Activated CD4-positive, alpha-beta T cell treated with anti-CD3 and anti-CD28 coated beads for 36 hours (primary cell): ENCODE measurements at places on chromosomes 1 and 21. TPM values are rescaled to one million over a fixed set of nuclear protein-coding genes. Genes with fewer than 3 reads are reported as not detected.

DNA sequence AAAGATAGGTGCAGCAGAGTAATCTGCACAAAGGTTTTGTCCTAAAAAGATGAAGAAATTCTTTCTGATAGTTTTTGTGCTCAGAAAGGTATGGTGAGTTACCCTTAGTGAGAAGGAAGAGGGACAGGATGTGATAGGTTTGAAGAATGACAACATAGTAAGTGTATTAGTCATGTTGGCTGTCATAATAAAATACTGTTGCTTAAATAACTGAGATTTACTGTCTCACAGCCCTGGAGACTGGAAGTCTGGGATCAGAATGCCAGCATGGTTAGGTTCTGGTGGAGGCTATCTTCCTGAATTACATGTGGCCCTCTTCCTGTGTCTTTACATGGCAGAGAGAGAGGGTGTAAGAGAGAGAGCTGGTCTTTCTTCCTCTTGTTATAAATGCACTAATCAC, 965.2 kb downstream of the TTLL7 start:
- no peaks in the 10 kb centered on the region for H3K27me3 ChIP-seq
- no peak overlapping the region for H3K27ac ChIP-seq
- H3K36me3 ChIP-seq: no peaks in the 10 kb centered on the region
- H3K4me1 ChIP-seq: no peaks in the 10 kb centered on the region

- H3K27ac ChIP-seq: no peak overlapping the region
- peaks cover 69% of the 10 kb centered on the region for H3K36me3 ChIP-seq
- no peak overlapping the region for H3K4me3 ChIP-seq
- H3K4me1 ChIP-seq: peaks cover 48% of the 10 kb centered on the region
- no peaks in the 10 kb centered on the region for H3K27me3 ChIP-seq
Measured at GRCh38 chr21:34875830-34876229, 173.3 kb downstream of the RUNX1 start.

GRCh38 chr1:56824938-56825337, 5.7 kb upstream of the FYB2 start:
- H3K36me3 ChIP-seq: no peaks in the 10 kb centered on the region
- peaks cover 8% of the 10 kb centered on the region for H3K27me3 ChIP-seq
- no peaks in the 10 kb centered on the region for H3K4me1 ChIP-seq
- no peak overlapping the region for H3K27ac ChIP-seq
- DNase-seq: no peak
- no peak overlapping the region for H3K4me3 ChIP-seq

GRCh38 chr21:29078869-29079767, 5.7 kb upstream of the CCT8 start:
- peak overlapping the region; percentile 80 for H3K4me3 ChIP-seq
- peaks cover 7% of the 10 kb centered on the region for H3K36me3 ChIP-seq
- H3K4me1 ChIP-seq: peaks cover 59% of the 10 kb centered on the region
- peak; percentile 61 for DNase-seq
- H3K27ac ChIP-seq: peak overlapping the region; percentile 85

Gene RIT1
- total RNA-seq: 20.3 TPM

DNA sequence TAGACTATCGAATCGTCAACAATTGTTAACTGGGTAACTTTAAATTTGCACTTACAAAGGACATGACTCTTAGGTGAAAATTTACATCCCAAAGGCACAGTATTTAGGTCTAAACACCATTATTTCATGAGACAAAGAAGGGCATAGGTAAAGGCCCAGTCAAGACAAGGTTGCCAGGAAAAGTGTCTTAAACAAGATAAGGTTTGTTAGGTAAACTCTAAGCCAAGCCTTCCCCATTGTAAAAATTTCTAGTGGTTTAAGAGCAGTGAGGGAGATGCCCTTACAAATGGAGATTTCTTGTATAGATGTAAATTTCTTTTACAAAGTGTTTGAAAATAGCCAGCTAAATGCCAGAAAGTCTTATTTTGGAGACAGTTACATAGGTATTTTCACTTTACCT, 36.9 kb upstream of the FNBP1L start:
- H3K27ac ChIP-seq: no peak overlapping the region
- peaks cover 2% of the 10 kb centered on the region for H3K36me3 ChIP-seq
- no peaks in the 10 kb centered on the region for H3K27me3 ChIP-seq

- H3K4me1 ChIP-seq: peaks cover 74% of the 10 kb centered on the region
- H3K36me3 ChIP-seq: peaks cover 7% of the 10 kb centered on the region
- no peak overlapping the region for H3K4me3 ChIP-seq
- H3K27ac ChIP-seq: peak overlapping the region; percentile 76
- H3K27me3 ChIP-seq: no peaks in the 10 kb centered on the region
- DNase-seq: no peak
Measured at GRCh38 chr1:198922638-198923430, 284.0 kb downstream of the PTPRC start.

Gene FNDC10
- 1.9 TPM for total RNA-seq

Gene IFNGR2
- total RNA-seq: 18.9 TPM

Gene TSPAN1
- total RNA-seq: not detected

DNA sequence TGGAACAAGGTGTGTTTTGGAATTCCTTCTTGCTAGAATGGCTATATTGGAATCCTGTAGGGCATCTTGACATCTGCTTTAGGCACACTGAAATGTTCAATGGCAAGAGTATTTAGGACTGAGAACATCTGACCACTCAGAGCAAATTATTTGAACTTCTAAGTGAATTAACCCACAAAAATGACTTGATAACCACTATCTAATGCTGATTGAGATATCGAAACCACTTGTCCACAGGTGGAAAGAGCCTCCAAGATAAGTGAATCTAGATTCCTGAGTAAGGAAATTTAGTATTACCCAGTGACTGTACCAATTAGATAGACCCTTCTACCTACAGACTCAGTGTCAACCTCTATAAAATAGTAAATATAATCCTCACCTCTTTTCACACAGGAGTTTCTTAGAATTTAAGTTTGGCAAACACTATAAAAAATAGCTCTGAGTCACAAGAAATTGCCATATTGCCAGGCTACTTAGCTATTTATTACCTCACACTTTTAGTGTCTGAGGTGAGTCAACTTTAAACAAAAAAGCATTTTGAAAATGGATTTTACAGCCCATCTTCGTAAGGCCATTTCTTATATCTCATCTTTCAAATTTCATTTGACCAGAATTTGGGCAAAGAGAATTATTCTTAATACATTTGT, 421.8 kb downstream of the PTBP2 start:
- no peaks in the 10 kb centered on the region for H3K4me1 ChIP-seq
- no peaks in the 10 kb centered on the region for H3K27me3 ChIP-seq
- H3K36me3 ChIP-seq: no peaks in the 10 kb centered on the region
- no peak overlapping the region for H3K27ac ChIP-seq

Gene RBM11
- total RNA-seq: 5.1 TPM

- H3K27me3 ChIP-seq: no peaks in the 10 kb centered on the region
- no peak overlapping the region for H3K27ac ChIP-seq
- DNase-seq: no peak
- no peaks in the 10 kb centered on the region for H3K36me3 ChIP-seq
Measured at GRCh38 chr1:95679262-95679661, 445.3 kb downstream of the RWDD3 start.

Gene UMODL1
- total RNA-seq: not detected

Gene SYPL2
- total RNA-seq: 0.05 TPM

DNA sequence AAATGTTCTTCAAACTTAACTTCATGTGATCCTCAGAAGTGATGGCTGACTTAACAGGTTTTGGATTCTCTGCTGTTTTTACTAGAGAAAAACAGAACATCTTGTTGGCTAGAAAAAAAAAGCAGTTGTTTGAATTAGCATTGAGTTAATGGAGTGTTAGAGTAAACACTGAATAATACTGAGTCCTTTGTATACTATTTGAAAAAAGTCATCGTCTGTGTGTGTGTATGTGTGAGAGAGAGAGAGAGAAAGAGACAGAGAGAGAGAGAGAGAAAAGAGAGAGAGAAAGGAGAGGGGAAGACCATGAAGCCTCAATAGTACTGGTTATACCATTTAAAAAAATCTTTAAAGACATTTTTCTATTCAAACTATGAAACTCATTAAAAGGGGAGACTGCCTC, 10.4 kb downstream of the ZNF697 start:
- H3K4me1 ChIP-seq: no peaks in the 10 kb centered on the region
- H3K4me3 ChIP-seq: no peak overlapping the region
- H3K36me3 ChIP-seq: no peaks in the 10 kb centered on the region
- no peak overlapping the region for H3K27ac ChIP-seq

GRCh38 chr21:42861848-42862400, 17.4 kb downstream of the WDR4 start:
- no peak overlapping the region for H3K4me3 ChIP-seq
- peaks cover 63% of the 10 kb centered on the region for H3K36me3 ChIP-seq
- no peaks in the 10 kb centered on the region for H3K27me3 ChIP-seq

Gene ZNF695
- 1.2 TPM for total RNA-seq

DNA sequence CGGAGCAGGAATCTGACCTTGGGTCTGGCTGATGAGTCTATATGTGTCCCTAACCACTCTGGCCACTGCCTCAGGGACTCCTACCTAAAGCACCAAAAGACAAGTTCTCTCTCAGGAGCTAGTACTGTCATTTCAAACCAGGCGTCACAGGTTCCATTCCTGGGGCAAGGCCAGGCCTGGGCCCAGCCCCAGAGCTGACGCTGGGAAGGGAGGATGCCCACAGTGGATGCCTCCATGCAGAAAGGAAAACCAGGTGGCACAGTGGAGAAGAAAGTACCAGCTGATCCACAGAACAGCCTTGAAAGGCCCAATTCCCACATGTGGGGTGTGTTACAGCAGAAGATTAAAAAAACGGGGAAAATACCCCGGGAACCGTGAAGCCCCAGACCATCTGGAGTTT, 77.4 kb downstream of the DMRTB1 start:
- no peaks in the 10 kb centered on the region for H3K4me1 ChIP-seq
- H3K4me3 ChIP-seq: no peak overlapping the region
- no peaks in the 10 kb centered on the region for H3K27me3 ChIP-seq
- no peak overlapping the region for H3K27ac ChIP-seq
- no peaks in the 10 kb centered on the region for H3K36me3 ChIP-seq

DNA sequence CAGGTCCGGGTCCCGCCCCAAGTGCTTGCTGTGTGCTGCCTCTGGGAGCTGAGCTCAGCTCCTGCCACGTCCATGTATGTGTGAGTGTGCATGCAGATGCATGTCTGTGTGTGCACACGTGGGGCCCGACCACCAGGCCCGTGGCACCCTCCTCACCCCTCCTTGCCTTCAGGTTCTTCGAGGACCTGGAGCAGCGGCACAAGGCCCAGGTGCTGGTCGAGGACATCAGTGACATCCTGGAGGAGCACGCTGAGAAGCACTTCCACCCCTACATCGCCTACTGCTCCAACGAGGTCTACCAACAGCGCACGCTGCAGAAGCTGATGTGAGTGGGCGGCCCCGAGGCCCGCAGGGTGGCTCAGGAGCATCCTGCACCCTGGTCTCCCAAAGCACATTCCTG, 18.4 kb downstream of the ARHGEF16 start:
- no peak for DNase-seq
- no peaks in the 10 kb centered on the region for H3K36me3 ChIP-seq
- no peak overlapping the region for H3K4me3 ChIP-seq

DNA sequence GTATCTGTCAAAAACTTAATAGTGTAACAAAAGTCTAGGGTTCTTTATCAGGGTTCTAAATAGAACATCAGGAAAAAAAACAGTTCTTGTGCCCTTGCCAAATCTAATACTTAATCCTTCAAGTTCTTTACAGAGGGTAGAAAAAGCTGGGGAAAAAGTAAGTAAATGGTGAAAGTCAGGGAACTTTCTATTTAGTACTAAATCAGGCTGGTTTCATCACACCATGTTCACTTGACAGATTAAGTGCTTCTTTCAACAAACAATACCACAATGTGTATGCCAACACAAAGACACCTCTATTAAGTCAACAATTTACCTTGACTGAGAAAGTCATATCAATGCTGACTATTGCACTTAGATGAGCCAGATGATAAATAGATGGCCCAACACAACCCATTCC, 9.7 kb downstream of the DBT start:
- no peak overlapping the region for H3K4me3 ChIP-seq
- H3K36me3 ChIP-seq: peaks cover 24% of the 10 kb centered on the region
- no peak overlapping the region for H3K27ac ChIP-seq
- H3K4me1 ChIP-seq: peaks cover 10% of the 10 kb centered on the region
- no peak for DNase-seq

GRCh38 chr1:29801561-29801973, 565.2 kb downstream of the PTPRU start:
- H3K36me3 ChIP-seq: no peaks in the 10 kb centered on the region
- H3K4me3 ChIP-seq: no peak overlapping the region
- no peaks in the 10 kb centered on the region for H3K4me1 ChIP-seq
- H3K27ac ChIP-seq: no peak overlapping the region
- no peak for DNase-seq

DNA sequence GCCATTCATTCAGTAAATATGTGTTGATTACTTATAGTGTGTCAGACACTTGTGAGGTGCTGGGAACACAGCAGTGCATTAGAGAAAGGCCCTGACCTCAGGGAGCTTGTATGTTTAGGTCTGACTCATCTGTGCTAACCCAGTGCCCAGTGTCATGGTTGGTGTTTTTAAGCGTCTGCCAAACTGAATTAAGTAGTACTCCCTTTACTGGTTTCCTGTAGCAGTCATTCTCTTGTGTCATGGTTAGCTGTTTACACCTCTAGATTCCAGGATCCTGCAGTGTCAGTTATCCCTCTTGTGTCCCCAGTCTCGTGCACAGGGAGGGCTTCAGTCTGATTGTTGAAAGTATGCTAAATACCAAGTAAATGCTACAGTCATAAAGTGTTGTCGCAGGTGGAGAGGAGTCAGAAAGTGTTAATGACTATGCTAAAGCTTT, 14.2 kb downstream of the UCK2 start:
- no peak overlapping the region for H3K27ac ChIP-seq
- H3K36me3 ChIP-seq: no peaks in the 10 kb centered on the region
- peaks cover 30% of the 10 kb centered on the region for H3K4me1 ChIP-seq
- peak; percentile 19 for DNase-seq
- no peak overlapping the region for H3K4me3 ChIP-seq
- H3K27me3 ChIP-seq: no peaks in the 10 kb centered on the region

GRCh38 chr1:50106095-50106761, 2.5 kb upstream of the ELAVL4 start:
- no peak overlapping the region for H3K4me3 ChIP-seq
- peaks cover 17% of the 10 kb centered on the region for H3K4me1 ChIP-seq
- peaks cover 38% of the 10 kb centered on the region for H3K27me3 ChIP-seq
- no peak for DNase-seq
- no peak overlapping the region for H3K27ac ChIP-seq
- no peaks in the 10 kb centered on the region for H3K36me3 ChIP-seq

Gene NBPF26
- 10.3 TPM for total RNA-seq

Gene PGLYRP4
- 0.09 TPM for total RNA-seq

Gene KCNN3
- total RNA-seq: 0.25 TPM

GRCh38 chr1:66867501-66867900, 57.2 kb downstream of the DNAI4 start:
- H3K4me1 ChIP-seq: no peaks in the 10 kb centered on the region
- H3K27me3 ChIP-seq: no peaks in the 10 kb centered on the region
- no peaks in the 10 kb centered on the region for H3K36me3 ChIP-seq
- DNase-seq: no peak
- no peak overlapping the region for H3K27ac ChIP-seq
- no peak overlapping the region for H3K4me3 ChIP-seq

DNA sequence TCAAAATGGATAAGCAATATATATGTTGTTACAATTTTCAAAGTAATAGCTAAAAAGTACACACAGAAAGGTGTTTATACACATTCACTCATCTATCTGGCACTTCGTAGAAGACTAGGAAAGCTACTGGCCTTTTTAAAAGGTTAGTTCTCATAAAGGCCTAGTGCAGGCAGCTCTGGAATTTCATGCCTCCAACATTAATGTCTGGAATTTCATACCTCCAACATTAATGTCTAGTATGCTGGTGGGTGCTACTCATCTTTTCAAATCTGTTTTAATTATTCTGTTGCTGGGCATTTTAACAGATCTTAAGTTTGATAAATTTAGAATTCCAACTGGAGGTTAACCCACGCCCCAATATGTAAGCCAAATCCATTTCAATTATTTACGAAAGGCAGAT, 124.2 kb downstream of the AKT3 start:
- H3K4me1 ChIP-seq: peaks cover 34% of the 10 kb centered on the region
- no peaks in the 10 kb centered on the region for H3K27me3 ChIP-seq
- no peak for DNase-seq
- peaks cover 6% of the 10 kb centered on the region for H3K36me3 ChIP-seq
- H3K27ac ChIP-seq: no peak overlapping the region
